NCI-H226 (cell line): ENCODE measurements at places on chromosomes 1 and 21.
A peak's percentile ranks its signal among the peaks of the same experiment; 100 is the strongest.

- DNase-seq, result no peak
Observed at GRCh38 chr1:29052941-29053340, 70.8 kb downstream of the TMEM200B start.

- DNase-seq, result no peak
Observed at GRCh38 chr1:24501371-24502064, 1.1 kb upstream of the RCAN3 start.

DNA sequence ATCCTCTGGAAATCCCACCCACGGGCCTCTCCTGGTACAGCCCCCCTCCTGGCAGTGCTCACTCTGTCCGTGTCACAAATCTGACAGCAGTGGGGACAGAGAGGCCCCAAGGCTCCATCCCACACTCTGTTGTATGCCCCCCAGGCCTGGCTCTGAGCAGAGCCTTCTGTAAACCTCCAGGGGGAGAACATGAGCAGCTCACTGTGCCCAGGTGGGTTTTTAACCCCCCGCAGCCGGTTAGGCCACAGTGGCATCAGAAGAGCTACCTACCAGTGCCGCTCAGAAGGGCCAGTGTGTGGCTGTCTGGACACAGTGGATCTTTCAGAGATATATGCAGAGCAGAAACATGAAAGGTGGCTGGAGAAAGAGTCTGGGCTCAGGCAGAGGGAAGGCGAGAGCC is 12.0 kb upstream of the GPR153 start:
- DNase-seq, result no peak

- DNase-seq, result peak; percentile 64
Observed at GRCh38 chr1:206834711-206835110, 30.7 kb upstream of the IL20 start.

DNA sequence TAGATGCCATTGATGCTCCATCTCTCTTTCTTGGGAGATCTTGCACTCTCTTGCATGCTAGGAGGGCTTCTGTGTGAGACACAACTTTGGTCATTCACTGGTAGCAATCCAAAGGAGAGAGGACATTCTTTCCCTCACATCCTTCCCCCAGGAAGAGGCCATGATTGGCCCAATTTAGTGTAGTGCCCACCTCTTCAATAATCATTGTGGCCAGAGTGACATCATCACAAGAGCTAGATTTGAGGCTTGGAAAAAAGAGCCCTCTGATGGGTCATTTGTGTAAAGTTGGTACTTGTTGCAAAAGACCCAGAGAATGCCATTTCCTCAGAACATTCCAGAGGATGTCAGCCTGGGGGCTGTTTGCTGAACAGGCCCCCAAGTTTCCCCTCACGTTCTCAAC is 30.2 kb downstream of the S100A6 start:
- no peak for DNase-seq

DNA sequence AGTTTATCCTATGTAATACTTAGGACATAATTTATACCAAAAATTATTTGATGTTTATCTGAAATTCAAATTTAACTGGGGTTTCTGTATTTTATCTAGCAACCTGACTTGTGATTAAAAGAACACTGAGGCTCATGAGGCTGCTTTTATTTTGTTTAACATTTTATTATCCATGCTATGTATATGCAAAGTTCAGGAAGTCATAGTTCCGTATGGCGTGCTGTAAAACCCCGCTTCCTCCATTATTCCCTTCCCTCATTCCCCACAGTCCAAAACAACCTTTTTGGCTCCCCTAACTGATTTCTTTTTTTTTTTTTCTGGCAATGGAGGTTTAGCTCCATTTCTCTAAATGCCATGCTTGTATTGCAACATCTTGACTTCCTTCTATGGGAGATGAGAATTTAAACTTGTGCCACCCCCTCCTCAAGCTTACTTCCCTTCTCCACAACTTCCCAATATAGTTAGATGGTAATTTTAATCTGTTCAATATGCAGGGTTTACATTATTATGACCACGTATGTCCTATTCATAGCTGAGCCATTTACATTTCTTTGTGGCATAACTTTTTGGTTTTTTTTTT is 138.0 kb upstream of the DNAH14 start:
- no peak for DNase-seq

GRCh38 chr1:225318706-225319575 is 108.9 kb downstream of the LBR start:
- no peak for DNase-seq
